CD4-positive, alpha-beta T cell treated with Interleukin-10 for 1 hour (primary cell): ENCODE measurements at places on chromosomes 7 and 10.

DNA sequence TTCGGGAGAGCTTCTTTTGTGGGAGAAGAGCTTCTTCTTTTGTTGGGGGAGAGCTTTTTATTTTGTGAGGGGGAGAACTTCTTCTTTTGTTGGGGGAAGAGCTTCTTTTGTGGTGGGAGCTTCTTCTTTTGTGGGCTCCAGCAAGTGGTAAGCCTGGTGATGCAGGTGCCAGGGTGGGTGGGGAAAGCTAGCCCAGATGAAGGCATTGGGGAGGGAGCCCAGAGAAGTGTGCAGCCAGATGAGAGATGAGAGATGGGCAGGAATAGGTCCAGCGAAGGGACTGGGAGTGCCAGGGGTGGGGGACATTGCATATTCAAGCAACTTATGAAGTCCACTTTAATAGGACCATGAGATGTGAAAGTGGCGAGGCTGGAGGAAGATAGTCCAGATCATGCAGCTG lies 9.7 kb downstream of the ADRA2A start:
- no peak for DNase-seq

GRCh38 chr7:122219253-122219865 lies 75.3 kb upstream of the AASS start:
- DNase-seq = no peak

DNA sequence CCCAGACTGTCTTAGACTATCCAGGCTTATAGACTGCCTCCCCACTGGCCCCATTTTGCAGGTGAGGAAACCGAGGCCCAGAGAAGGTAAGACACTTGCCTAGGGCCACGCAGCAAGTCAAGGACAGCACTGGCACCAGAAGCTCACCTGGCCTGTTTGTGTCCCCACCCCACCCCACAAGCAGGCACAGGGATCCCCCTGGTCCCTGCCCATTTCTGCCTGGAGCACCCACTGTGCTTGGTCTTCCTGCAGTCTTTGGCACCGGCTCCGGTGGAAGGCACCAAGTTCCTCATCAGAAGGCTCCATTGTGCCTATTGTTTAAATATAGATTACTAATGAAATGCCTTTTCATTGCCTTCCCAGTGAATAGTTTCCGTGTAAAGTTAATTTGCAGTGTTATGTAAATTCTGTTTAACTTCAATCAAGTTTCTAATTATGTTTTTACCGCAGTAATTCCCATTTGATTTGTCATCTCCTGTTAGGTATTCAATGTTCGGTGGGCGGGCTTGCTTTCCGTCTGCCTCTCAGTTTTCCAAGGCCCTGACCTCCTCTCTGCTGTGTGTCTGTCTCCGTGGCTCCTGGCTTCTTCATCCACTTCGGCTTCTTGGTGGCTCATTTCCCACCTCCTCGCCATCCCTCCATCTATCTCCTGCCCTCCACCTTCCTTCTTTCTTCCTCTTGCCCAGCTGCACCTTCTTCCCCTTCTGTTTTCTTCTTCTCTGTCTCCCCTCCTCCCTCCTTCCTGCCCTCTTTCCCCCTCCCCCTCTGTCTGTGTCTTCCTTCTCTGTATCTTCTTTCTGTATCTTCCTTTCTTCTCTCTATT lies 75.8 kb downstream of the ZMIZ1 start:
- DNase-seq = no peak

DNA sequence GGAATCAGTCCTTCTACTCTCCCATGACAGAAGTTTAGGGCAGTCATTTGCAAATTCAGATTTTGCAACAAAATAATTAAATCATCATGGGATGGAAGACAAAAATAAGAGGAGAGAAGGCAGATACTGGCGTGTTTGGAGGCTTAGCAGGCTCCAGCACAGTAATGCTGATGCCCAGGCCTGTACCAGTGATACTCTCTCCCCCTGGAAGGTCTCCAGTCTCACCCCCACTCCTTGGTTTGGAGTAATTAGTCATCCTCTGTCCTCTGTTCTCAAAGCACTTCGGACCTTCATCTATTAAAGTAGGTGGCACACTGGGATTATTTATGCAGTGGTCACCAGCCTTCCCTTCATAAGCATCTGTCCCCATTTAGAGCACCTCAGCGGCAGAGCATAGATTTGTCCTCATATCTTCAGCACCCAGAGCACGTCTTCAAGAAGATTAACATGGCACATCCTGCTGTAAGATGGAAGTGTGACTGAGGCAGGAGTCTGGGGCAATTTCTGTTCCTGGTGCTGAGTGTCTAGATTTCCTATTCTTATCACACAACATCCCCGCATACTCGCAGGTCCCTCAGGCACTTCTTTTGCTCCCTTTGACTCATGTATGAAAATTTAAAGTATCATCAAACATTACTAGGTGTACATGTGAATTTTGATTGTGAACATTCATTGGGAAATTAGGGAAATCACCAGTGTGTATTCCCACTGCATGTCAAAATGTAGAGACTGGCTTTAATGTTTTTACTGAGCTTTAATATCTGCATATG lies 31.3 kb upstream of the TRIL start:
- no peak for DNase-seq

GRCh38 chr10:129926066-129927055 lies 37.7 kb downstream of the EBF3 start:
- DNase-seq = no peak

- no peak for DNase-seq
Observed at GRCh38 chr7:55198634-55199392, 166.3 kb upstream of the LANCL2 start.

- DNase-seq = no peak
Observed at GRCh38 chr10:85280014-85280413, 951.6 kb downstream of the CCSER2 start.

DNA sequence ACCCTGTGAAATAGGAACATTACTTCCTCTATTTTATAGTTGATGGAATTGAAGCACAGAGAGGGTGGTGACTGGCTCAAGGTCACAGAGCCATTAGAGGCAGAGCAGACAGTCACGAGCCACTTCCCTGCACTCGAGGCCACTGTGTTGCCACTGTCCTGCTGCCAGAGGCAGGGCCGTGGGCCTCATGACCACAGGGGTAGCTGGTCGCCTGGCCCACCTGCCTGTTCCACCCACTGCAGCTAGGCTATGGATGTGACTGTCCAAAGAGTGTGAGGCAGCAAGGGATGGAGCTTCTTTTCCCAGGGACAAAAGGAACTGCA lies 38.2 kb downstream of the RPS24 start:
- no peak for DNase-seq

DNA sequence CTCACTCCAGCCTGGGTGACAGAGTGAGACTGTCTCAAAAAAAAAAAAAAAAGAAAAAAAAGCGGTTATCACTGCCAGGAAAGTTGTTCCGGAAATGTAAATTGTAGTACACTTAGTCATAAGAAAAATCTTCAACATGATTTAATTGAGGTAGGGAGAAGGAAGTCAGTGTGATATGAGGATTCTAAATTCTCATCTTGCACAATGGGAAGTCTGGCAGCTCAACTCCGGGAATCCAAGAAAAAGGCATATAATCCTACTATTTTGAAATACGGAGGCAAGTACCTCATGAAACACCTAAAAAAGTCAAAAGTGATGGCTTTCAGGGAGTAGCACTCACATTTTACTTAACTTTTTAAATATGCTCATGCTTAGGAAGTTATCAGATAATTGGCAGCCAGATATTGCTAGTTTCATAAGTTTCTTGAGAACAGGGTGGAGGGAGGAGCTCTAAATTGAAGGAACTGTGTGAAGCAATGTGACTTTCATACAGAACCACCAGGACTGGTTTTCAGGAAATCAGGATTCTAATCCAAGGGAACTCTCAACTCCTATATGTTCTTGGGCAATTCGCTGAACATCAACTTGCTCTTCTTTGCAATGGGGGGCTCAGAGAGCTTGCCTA lies 2.7 kb upstream of the C7orf25 start:
- no peak for DNase-seq

DNA sequence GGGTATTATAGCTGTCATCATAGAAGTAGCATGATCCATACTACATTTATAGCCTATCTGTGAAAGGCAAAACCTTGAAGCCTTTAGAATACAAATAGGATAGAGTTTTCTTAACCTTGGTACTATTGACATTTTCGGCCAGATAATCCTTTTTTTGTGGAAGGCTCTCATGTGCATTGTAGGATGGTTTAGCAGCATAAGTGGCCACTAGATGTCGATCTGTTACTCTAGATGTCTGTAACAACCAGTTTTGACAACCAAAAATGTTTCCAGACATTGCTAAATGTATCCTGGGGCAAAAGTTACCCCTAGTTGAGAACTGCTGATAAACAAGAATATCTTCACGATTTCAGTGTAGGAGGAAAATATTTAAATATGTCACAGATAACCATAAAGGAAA lies 319.4 kb upstream of the GALNT17 start:
- DNase-seq = no peak

DNA sequence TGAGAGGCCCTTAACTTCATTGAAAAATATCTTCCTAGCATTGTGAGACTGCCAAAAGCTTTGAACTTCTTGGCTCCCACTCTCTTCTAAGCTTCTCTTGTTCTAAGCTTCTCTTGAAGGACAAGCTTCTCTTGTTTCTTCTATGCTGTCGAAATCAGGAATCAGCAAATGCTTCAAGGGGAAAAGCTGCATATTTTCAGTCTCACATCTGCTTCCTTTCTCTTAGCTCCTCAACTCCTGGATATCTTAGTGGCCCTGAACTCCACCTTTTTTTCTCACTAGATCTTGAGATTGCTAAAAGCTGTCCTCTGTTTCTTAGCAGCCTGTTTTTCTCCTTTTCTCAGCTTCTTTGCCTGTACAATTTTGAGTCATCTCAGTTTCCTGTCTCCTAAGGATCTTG lies 73.0 kb downstream of the NEUROD6 start:
- DNase-seq = no peak

DNA sequence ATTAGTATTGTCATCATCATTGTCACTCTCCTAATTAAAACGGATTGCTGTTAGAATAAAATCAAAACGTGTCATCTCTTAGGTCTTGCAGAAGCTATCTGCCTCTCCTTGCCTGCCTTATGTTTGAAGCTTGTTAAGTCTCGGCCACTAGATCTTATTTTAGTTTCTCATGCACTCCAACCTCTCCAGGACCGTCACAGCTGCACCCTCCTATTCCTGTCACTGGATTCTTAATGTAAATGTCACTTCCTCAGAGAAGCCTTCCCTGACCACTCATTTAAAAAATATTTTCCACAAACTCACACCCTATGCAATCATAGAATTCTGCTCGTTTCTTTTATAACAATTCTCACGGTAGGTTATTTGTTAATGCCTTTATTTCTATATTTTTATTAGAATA lies 103.9 kb upstream of the DKK1 start:
- no peak for DNase-seq

- DNase-seq = peak; percentile 15
Observed at GRCh38 chr10:93379731-93380575, 102.2 kb downstream of the MYOF start.

DNA sequence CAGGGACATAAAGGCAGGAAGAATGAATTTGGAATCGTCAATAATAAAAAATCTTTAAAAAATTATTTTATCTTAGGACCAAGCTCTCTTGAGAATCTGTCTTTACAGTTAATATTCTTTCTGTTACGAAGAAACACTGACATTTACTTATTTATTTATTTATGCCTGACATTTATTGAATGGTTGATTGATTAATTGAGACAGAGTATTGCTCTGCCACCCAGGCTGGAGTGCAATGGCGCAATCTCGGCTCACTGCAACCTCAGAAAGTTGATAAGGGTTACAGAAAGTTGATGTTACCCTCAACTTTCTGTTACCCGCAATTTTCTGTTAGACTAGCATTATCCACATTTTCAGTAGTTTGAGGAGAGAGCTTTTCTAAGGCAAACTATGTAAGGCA lies 70.1 kb downstream of the CHCHD3 start:
- DNase-seq = no peak

DNA sequence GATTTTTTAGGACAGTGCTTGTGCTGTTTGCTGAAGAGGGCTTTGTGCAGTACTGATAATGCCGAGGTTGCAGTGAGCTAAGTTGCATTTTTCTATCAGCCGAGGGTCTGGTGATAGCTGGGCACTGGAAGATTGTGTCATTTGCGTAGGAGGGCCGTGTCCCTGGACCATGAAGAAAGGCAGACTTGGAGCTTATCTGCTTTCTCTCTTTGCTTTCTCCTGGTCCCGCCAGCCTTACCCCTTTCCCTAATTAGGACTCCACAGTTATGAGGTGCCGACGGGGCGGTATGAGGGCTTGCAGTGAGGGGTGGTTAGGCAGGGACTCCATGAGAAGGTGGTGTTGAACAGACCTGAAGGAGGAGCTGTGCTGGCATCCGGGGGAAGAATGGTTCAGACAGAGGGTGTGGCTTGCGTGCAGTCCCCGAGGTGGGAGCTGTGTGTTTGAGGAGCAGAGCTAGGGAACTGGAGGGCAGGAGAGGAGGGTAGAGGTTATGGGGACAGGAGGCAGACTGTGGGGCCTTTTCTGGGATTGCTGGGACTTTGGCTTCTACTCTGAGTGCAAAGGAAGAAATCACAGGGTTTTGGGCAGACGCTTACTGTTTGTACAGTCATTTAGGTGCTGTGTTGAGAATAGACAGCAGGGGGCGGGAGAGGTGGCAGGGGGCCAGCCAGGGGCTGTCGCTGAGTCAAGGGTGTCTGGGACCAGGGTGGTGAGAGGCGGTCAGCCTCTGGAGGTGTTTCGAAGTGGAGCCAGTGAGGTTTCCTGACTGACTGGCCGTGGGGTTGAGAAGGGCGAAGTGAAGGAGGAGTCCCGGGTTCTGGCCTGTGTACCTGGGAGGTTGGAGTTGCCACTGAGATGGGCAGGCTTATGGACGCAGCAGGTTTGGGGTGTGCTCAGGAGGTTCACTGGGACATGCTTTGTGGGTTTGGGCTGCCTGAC lies 43.4 kb downstream of the PRF1 start:
- peak; percentile 74 for DNase-seq

GRCh38 chr10:105605918-105606317 lies 964.8 kb downstream of the SORCS3 start:
- DNase-seq = no peak

DNA sequence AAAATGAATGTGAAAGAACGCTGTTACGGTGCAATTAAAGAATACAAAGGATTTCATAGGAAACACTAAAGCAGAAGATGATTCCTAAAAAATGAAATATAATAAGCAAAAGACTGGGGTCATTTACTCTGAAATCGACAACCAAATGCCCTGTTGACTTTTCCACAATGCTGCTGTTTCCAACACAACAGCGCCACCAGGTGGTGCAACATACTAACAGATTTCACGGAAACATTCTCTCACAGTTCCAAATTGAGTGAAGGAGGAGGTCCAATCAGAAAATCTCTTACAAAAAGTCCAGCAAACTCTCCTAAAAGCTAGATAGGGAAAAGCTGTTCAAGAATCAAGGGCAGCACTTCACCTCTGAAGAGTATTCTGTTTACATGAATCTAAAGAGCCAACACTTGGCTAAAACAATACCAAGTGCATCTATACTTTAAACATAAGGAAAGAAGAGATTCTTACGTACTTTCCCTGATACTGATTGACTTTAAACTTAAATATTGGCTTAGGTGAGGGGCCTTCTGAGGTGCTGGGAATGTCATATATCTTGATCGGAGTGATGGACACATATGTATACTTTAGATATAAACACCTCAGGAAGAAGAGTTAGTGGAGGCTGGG lies 55.9 kb downstream of the UPF2 start:
- DNase-seq = peak; percentile 73
